ENCODE measurements at places on chromosomes 7 and 10. TPM values are rescaled to one million over a fixed set of nuclear protein-coding genes. Genes with fewer than 3 reads are reported as not detected.
A peak's percentile ranks its signal among the peaks of the same experiment; 100 is the strongest.

- DNase-seq, result no peak
Observed at GRCh38 chr7:47535035-47535703, 46.7 kb downstream of the TNS3 start.

GRCh38 chr7:105413887-105414437, 25.2 kb upstream of the SRPK2 start:
- DNase-seq, result no peak

DNA sequence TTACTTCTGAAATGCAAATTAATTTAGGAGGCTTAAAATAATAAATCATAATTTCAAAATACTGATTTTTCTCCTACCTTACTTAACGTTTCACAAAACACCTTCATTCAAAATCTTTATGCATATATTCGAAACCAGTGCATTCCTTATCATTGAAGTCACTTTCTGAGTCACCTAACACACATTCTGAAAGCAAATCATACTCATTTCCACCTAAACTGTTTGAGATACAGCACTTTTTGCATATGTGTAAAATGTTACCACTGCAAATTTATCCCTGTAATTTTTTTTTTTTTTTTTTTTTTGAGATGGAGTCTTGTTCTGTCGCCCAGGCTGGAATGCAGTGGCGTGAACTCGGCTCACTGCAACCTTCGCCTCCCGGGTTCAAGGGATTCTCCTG, 15.7 kb downstream of the PPP3CB start:
- DNase-seq, result no peak

The EEPD1 gene
- total RNA-seq, result 0.45 TPM

DNA sequence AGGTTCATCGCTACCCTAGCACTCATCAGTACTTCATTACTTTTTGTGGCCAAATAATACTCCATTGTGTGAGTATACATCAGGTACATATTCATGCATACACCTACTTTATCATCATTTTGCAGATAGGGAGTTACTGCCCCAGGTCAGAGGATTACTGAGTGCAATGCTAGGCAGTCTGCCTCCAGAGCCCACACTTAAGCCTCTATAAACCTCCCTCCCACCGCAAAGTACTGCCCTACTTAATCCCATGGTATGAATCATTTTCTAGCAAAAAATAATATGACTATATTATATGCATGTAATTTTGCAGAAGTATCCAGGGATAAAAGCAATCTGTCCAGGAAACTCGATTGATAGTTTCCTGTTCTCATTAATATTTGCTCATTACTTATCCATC, 194.3 kb downstream of the GRID1 start:
- no peak for DNase-seq

GRCh38 chr7:4661871-4662270, 20.2 kb upstream of the FOXK1 start:
- no peak for DNase-seq

DNA sequence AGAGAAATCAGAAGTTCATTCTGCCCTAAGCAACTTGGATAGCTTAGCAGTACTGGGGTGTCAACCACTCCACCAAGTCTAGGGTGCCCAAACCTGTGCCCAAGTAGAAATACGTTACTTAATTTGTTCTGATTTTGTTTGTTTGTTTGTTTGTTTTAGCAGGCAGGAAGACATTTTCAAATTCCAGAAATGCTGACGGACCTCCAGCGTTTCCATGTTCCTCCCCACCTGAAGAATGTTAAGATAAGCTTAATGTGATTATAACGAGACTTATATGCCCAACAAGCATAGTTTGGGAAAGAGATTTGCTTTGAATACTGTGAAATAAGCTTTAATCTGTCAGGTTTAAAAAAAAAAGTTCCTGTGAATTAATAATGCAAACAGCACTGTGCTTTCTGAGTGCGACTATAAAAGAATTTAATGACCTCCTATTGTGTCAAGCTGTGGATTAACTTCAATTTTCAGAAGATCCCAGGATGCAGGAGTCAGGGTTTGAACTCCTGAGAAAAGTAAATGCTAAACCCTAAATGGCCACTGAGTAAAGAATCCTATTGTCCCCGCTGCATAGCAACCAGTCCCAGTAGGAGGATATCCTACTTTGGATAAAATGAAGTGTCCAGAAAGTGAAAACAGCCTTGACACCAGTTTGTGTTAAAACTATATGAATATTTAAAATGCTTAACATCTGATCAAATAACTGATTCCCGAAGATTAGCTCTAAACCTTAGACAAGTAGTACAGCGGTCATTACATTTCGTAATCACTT, 56.5 kb downstream of the LYZL1 start:
- no peak for DNase-seq

DNA sequence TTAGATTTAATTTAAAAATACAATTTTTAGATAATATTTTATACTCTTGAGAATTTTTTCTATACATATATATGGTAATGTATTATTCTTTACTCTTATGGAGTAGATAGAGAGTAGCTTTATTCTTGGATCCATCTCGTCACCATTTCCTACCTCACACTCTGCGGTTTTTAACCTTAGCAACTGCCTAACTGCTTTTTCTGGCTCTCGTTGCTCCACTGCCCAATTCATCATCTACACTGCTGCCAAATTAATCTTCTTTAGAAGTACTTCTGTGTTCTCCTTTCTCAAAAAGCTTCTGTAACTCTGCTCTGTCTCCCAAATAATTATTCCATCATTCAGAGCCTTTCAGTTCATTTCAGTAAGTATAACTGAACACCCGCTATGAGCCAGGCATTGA, 35.3 kb downstream of the CAPZA2 start:
- DNase-seq, result no peak

The CHST3 gene
- total RNA-seq, result not detected

The SNX8 gene
- 8.3 TPM for total RNA-seq

The KCNIP2 gene
- 1.6 TPM for total RNA-seq

DNA sequence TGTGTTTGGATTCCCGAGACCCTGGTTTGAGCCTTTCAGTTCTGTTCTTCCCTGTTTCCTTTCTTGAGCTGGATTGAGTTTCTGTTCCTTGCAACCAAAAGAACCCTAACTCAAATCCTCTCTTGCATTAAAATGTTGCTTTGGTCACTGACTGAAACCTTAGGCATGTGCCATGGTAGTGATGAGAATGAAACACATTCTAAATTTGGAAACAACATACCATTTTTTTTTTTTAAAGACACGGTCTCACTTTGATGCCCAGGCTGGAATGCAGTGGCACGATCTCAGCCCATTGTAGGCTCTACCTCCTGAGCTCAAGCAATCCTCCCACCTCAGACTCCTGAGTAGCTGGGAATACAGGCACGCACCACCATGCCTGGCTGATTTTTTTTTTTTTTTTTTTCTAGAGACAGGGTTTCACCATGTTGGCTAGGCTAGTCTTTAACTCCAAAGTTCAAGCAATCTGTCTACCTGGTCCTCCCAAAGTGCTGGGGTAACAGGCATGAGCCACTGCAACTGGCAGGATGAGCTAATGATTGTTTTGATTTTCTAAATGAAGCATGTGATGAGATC, 8.4 kb downstream of the THAP5 start:
- no peak for DNase-seq

DNA sequence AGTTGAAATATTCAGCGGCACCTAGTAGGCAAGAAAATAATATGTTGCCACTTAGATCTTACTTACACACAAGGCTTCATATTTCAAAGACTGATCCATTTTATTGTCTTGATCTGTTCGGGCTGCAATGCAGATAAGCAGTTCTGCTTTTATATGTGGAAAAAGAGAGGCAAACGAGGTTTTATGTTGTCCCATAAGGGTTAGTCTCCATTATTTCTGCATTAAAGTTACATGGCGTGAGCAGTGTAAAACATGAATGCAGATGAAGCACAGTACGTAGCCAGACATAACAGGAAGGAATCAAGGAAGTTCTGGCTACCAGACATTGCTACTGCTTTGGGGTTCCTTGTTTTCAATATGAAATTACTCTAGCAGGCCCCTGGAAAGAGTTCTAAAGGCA, 224.8 kb downstream of the BBS9 start:
- no peak for DNase-seq

The A1CF gene
- total RNA-seq, result not detected

- DNase-seq, result peak; percentile 11
Observed at GRCh38 chr7:19663816-19664462, 44.9 kb downstream of the POLR1F start.

The TFEC gene
- total RNA-seq, result 1.1 TPM

GRCh38 chr7:104111271-104111670, 96.5 kb downstream of the ORC5 start:
- DNase-seq, result no peak

- DNase-seq, result no peak
Observed at GRCh38 chr10:123883673-123884320, 7.8 kb downstream of the CPXM2 start.
